ENCODE measurements at places on chromosomes 1 and 21.

DNA sequence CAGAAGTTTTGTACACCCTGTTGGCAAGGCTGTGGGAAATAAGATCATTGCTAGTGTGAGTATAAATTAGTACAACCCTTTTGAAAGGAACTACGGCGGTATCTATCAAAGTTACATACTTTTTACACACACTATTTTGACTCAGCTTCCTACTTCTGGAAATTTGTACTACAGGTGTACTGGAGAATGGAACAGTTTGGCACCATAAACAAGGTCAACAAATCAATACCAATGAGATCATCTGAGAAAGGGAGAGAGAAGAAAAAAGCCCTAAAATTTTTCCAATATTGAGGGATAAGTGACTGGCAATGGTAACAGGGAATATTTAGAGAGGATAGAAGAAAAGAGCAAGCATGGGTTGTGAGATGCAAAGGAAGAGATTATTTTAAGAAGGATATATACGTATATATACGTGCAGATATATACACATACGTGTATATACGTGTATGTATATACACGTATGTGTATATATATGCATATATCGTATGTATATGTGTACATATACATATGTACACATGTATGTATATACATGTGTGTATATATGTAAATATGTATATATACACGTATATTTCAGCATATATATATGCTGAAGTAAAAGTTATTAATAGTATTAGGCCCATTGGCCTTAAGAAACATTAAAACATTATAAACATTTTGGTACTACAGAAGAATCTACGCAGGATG is 27.6 kb downstream of the KLHL20 start:
- no peak for DNase-seq

- DNase-seq, result no peak
Observed at GRCh38 chr1:16209847-16210407, 2.5 kb downstream of the ARHGEF19 start.

- DNase-seq, result no peak
Observed at GRCh38 chr1:4594286-4594991, 60.0 kb upstream of the AJAP1 start.

GRCh38 chr1:51378871-51379270 is 48.5 kb upstream of the TTC39A start:
- DNase-seq, result no peak

- no peak for DNase-seq
Observed at GRCh38 chr1:186502087-186502486, 41.2 kb upstream of the PDC start.

DNA sequence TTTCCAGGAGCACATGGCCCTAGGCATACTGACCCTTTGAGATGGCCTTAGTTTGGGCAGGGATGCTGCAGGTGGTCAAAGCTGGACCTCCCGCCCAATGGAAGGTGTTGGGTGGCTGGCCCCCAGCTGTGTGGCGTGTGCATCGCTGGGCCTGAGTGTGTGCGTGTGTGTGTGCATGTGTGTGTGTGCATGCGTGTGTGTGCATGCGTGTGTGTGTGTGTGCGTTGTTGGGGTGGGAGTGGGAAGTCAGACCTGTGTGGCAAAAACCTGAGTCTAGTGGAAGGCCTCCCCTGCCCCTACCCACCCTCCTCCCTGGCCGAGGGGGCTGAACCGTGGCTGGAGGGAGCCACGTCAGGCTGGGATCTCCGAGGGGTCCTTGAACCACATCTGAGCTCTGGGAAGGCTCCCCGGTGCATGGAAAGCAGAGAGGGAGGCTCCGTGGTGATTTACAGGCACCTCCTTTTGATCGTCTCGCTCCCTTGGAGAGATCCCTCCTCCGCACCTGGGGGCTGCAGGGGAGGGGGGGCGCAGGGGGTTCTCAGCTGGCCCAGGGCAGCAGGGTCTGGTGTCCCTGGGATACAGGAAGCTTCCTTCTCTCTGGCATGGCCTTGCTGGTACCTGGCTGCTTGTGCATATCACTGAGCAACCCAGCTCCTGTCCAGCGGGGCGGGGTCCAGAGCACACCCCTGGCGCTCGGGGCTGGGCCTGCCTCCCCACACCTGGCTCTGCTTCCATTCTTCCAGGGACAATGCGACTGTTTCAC is 124.7 kb upstream of the WNT4 start:
- DNase-seq, result no peak

Data from central memory CD4-positive, alpha-beta T cell (primary cell).